DMS79 (cell line): ENCODE measurements at places on chromosomes 7 and 10.
A peak's percentile ranks its signal among the peaks of the same experiment; 100 is the strongest.

- DNase-seq = no peak
These were observed 79.6 kb downstream of the INPP5A start for GRCh38 chr10:132616996-132617736.

DNA sequence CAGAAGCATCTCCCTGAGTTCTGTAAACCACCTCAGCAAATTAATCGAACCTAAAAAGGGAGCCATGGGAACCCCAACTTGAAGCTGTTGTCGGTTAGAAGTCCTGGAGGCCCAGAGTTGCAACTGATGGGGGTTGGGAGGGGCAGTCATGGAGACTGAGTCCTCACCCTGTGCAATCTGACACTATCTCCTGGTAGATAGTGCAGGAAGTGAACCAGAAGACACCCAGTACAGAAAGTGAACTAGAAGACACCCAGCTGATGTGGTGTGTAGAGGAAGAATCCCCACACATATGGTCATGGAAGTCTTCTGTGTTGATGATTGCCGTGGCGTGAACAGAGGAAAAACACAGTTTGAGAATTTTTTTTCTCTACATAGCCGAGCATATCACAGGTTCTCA is 58.8 kb upstream of the SRRM3 start:
- DNase-seq = no peak

DNA sequence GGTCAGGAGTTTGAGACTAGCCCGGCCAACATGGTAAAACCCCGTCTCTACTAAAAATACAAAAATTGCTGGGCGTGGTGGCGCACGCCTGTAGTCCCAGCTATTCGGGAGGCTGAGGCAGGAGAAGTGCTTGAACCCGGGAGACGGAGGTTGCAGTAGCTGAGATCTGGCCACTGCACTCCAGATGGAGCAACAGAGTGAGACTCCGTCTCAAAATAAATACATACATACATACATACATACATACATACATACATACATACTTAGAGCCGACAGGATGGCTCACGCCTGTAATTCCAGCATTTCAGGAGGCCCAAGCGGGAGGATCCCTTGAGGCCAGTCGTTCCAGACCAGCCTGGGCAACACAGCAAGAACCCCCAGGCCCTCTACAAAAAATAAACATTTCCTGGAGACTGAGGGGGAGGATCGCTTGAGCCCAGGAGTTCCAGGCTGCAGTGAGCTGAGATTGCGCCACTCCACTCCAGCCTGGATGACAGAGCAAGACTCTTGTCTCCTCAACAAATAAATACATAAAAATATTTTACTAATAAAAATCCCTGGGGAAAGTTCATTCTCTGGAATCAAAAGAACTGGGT is 90.9 kb upstream of the TNRC18 start:
- no peak for DNase-seq

DNA sequence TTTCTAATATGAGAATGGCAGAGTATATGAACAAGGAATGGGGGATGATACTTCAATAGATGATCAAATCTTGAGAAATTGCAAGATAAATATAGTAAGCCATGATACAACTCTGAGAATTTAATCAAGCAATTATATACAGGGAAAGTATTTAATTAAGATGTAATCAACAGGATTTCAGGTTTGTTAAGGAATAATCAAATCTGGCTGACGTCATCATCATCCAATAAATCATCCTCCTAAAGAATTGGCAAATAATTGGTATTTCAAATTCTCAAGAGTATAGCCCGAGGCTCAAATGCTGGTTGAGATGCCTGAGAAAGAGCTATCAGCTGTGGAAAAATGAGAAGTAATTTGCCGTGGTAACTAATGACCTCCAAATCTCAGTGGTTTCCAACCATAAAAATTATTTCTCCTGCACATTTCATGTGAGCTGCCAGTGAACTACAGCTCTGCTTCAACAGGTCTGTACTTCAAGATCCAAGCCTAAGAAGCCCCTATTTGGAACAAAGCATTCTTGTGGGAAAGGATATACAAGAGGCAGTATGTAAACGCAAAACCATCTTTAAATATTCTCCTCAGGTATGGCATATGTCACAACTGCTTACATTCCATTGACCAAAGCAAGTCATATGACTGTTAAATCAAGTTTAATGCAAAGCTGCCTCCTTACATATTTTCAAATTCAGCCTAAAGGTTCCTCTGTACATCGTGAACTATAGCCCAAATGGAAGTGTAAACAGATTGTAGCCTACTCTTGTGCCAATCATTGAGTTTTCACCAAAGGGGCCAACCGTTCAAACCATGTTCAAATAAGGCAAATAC is 503.0 kb downstream of the KIF20B start:
- no peak for DNase-seq

- DNase-seq = peak; percentile 26
These were observed 143.8 kb downstream of the TEX36 start for GRCh38 chr10:125538947-125539731.

DNA sequence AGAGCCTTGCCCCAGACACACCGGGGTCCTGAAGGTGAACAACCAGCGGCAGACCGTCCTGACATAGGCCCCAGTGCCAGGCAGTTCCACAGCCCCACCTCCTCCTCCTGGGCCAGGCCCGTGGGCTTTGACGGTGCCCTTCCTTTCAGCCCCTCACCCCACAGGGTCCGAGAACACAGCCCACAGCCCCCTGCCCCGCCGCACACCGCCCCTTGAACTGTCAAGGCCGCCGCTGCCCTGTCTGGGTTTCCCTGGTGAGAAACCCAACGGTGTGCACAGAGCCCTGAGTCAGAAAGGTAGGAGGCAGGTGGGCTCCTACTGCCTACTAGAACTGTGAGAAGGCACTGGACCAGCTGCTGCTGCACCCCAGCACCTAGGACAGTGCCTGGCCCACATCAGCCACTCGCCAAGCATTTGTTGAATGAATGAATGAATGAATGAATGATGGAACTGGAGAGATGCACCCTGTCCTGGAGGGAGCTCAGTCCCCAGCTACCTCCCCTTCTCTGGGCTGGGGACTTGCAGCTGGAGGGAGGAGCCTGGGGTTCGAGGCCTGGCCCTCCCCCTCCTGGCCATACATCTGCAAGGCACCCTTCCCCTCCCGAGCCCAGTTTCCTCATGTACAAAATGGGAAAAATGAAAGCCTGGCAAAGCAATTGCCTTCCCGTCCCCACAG is 117.9 kb downstream of the SLIT1 start:
- DNase-seq = no peak
